ENCODE measurements at places on chromosomes 7 and 10. TPM values are rescaled to one million over a fixed set of nuclear protein-coding genes. Genes with fewer than 3 reads are reported as not detected.

DNA sequence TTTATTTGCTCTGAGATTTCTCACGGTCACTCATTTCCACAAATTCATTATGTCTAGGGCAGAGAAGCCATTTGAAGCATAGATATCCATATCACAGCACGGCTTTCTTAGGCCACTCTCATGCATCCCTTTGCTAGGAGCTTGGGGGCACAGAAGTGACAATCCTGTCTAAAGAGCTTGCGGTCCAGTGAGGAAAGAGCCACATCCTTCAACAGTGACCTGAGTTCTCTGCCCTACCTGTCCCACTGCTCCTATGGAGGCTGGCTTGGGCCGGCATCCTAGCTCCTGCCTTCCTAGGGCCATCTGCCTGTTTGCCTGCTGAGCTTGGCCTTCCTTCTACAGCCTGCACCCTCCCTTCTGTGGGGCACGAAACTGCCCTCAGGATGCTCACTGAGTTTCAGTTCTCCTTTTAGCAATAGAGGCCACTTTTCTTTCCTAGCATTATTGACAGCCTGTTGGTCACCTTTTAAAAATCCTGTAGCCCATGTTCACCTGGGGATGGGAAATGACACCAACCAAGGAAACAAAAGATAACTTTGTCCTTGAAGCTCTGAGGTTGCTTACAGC is 212.1 kb upstream of the GRB10 start:
- DNase-seq, result no peak

- no peak for DNase-seq
These were observed 40.4 kb upstream of the RASGEF1A start for GRCh38 chr10:43307306-43307705.

GRCh38 chr7:94449151-94449725 is 54.5 kb downstream of the COL1A2 start:
- DNase-seq, result peak; percentile 20

- no peak for DNase-seq
These were observed 36.0 kb downstream of the COL17A1 start for GRCh38 chr10:104049504-104050250.

DNA sequence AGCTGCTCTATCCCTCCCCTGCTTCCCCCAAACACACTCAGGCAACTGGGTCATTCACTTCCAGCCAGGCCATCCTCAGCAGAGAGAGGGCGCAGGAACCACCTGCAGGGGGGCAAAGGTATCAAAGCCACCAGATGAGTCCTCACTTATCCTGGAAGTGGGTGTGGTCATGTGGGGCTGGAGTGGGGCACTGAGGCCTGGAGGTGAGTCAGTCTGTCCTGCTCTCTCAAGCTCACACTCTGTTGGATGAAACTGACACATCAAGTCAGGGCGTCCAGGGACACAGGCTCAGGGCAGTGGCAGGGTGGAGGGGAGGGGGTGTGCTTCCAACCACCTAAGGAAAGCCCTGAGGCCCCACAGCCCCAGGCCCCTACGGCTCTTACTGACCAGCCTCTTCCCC is 8.0 kb upstream of the ELFN1 start:
- no peak for DNase-seq

DNA sequence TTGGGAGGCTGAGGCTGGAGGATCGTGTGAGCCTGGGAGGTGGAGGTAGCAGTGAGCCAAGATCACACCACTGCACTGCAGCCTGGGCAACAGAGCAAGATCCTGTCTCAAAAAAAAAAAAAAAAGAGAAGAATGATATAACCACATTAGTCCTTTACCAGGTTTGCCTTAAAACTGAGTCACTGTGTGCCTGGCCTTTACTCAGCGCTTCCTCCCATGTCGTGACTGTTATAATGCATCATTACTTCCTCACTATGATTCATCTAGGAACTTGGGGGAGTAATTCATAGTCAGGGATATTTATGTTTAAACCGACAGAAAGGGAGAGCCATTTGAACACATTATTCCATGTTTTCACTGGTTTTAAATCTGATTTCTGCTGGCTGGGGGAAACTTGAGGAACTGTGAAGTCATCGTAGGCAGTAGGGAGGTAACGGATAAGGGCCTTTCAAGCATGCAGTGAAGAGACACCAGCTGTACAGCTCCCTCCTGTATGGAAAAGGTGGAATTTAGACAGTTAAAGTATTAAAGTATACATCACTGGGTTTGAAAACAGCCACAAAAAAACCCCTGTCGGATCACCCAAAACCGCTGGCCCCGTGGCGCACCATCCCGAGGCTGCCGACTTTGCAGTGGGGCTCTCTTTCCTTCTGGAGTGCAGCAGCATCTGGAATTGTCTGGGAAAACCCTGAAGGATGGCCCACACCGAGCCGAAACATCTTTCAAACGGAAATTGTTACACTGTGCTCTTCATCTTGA is 119.8 kb downstream of the NKX6-2 start:
- peak; percentile 6 for DNase-seq

DNA sequence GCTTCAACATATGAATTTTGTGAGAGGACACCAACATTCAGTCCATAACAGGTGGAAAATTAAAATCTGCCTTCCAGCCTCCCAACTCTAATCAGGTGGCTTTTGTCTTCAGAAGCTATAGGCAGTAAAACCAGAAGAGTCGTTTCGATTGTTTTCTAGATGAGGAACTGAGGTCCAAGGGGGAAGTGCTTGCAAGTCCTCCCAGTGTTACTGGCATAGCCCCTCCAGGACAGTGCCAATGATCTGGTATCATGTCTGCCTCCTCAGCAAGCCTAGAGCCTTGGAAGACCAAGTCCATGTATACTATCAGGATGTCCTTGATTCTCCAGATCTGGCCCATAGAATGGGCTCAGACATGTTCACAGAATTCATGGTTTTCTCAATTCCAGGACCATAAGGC is 16.9 kb downstream of the CYP26A1 start:
- DNase-seq, result no peak

DNA sequence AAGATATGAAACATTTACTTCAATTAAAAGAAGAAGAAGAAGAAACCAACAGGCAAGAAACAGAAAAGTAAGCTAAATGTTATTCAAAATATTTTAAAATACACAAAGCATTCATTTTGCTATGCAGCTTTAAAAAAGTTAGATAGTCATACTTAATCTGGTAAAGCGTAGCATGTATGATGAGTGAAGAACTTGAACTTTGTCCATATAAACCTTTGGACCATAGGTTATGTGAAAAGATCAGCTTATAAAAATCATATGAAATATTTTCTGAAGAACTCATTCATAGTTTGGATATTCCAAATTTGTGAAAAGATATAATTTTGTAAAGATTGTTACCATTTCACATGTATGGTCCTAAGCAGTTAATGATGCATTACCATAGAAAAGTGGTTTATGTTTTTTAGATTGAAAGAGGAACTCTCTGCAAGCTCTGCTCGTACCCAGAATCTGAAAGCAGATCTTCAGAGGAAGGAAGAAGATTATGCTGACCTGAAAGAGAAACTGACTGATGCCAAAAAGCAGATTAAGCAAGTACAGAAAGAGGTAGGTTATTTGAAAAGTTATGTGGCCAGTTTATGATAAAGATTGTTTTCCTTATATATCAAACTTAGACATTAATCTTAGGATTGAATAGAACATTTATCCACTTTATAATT is 37.3 kb downstream of the KIF20B start:
- peak; percentile 78 for DNase-seq

DNA sequence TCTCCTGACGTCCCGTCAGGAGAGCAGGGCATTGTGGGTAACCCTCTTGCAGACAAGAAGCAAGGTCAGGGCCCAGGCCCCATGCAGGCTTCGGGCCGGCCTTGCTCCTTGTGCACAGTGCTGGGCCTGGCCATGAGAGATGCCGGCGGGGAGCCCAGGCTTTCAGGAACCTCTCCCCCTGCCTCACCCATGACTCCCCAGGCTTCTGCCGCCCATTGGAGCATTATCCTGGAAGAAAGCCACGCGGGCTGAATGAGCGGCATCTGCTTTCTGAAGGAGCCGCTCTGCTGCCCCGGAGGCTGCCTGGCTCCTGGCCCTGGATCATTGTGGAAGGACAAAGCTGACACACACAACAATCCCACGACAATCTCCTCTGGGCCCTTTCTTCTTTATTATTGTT is 233.5 kb downstream of the TCF7L2 start:
- DNase-seq, result no peak

DNA sequence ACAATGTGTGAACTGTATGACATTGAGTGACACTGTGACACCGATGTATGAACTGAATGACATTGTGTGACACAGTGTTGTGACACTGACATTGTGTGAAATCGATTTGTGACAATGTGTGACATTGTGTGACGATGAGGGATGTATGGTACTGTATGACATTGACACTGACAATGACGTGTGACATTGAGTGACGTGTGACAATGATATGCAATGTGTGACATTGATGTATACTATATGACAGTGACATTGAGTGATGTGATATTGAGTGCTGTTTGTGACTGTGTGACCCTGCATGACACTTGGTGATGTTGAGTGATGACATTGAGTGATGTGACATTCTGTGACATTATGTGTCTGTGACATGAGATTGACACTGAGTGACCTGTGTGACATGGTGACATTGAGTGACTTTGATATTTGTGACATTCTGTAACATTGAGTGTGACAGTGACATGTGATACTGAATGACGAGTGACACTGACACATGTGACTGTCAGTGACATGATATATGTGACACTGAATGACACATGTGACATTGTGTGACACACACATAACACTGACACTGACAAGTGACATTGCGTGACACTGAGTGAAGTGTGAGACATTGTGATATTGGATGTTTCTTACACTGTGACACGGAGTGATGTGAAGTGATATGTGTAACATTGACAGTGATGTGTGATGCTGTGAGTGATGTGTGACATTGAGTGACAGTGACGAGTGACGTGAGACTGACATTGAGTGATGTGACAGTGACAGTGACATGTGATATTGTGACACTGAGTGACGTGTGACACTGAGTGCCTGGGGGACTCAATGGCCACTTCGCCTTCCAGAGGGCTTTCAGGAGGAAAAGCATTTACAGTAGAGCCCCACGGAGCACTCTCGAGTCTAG is 167.5 kb downstream of the PRKAG2 start:
- DNase-seq, result no peak

- DNase-seq, result no peak
These were observed 5.6 kb downstream of the NPVF start for GRCh38 chr7:25222666-25223065.

DNA sequence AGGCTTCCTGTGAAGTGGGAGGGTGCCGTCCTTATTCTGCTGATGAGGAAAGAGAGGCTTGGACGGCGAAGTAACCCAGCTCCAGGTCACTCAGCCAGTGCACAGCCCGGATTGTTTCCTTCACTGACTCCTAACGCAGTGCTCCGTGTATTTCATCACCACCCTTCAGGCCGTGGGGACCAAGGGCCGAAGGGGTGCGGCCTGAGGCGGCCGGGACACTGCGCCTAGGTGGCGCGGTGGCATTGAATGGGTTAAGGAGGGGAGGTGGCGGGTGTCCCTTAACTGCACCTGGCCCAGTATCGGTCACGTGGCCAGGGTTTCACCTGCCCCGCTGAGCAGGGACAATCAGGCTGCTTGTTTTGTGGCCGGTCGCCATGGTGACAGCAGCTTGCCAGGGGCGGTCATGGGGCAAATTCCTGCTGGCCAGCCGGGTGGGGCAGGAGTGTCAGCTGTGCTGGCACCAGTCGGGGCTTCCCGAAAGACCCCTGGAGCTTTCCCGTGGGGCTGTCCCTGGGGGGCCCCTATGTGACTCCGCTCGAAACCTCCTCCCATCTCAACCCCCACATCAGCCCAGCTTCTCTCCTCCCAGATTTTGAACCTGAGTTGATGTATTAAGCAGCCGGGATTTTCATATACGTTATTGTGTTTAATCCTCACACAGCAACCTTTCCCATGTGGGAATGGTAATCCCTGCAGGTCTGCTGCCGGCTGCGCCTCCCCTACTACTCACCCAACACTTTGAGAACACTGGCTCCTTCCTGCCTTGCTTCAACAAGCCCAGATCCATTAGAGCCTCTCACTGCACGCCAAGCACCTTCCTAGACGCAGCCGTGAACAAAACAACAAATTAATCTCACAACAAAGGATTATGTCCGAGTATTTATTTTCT is 4.4 kb upstream of the ABHD11 start:
- DNase-seq, result no peak

DNA sequence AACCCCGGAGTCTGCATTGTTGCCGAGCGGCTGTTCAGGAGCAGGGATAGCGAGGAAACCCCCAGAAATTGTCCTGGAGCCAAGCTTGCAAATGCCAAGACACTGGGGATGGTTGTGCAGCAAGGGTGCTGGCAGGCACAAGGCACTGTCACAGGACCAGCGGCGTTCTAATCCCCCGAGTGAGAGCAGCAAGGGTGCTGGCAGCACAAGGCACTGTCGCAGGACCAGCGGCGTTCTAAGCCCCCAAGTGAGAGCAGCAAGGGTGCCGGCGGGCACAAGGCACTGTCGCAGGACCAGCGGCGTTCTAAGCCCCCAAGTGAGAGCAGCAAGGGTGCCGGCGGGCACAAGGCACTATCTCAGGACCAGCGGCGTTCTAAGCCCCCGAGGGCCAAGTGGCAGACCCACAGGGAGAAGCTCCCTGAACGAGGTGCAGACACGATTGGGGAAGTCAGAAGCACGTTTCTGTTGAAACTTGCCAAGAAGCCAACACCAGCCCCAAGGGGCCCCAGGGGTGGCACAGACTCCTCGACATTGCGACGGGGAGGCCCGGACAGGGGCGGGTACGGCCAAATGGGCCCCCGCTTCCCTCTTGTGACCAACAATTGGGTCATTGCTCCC is 40.4 kb upstream of the INPP5A start:
- no peak for DNase-seq

- DNase-seq, result no peak
These were observed 83.1 kb upstream of the IGFBP3 start for GRCh38 chr7:46003896-46004875.

GRCh38 chr10:117439243-117439912 is 64.1 kb upstream of the PDZD8 start:
- no peak for DNase-seq

GRCh38 chr10:91023700-91024398 is 103.0 kb upstream of the ANKRD1 start:
- DNase-seq, result no peak

GRCh38 chr10:22315455-22316285 is 518 bp upstream of the COMMD3 start:
- DNase-seq, result no peak

MYH16 gene
- total RNA-seq, result not detected

LIPJ gene
- total RNA-seq, result not detected

SAP25 gene
- 47.4 TPM for total RNA-seq

NEUROD6 gene
- not detected for total RNA-seq

TSPAN15 gene
- total RNA-seq, result 4.3 TPM

PDE1C gene
- total RNA-seq, result not detected

DBNL gene
- total RNA-seq, result 104 TPM

GJD4 gene
- total RNA-seq, result not detected

Measured in CD4-positive, CD25-positive, alpha-beta regulatory T cell (primary cell).